ENCODE measurements at places on chromosomes 1 and 21.

DNA sequence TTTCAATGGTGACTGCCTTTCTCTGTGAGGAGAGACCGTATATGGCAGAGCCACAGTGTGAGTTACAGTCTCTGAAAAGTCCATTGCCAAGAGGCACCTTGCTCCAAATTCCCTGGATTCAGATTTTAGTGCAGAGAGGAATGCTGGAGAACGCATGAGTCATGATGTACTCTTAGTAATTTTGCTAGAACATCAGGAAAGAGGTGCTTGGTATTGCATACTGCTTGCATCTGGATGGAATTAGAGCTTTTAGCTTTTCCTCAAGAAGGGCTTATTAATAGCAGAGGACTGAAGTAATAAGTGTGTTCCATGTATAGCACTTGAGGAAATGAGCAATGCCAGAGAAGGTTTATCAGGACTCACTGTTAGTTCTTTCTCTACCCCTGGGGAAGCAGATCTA is 40.5 kb upstream of the AKT3 start:
- DNase-seq, result no peak

GRCh38 chr1:93605812-93606512 is 75.7 kb downstream of the BCAR3 start:
- DNase-seq, result peak; percentile 23

GRCh38 chr1:205588636-205589035 is 43.2 kb downstream of the ELK4 start:
- peak; percentile 49 for DNase-seq

GRCh38 chr1:207240325-207241101 is 81.0 kb upstream of the CD55 start:
- no peak for DNase-seq

All from stimulated activated CD4-positive, alpha-beta T cell treated with anti-CD3 and anti-CD28 coated beads, Interleukin-15, amount 100 ng/mL, for 24 hours (primary cell).